ENCODE measurements at places on chromosomes 4 and X. TPM values are rescaled to one million over a fixed set of nuclear protein-coding genes. Genes with fewer than 3 reads are reported as not detected.

Gene KLF3
- 29.0 TPM for total RNA-seq

Gene TMPRSS11F
- total RNA-seq: not detected

Gene ITM2A
- 27.1 TPM for total RNA-seq

Gene MID1IP1
- 100 TPM for total RNA-seq

Gene FAM9C
- 0.09 TPM for total RNA-seq

GRCh38 chr4:85867271-85867670 is 392.3 kb downstream of the ARHGAP24 start:
- DNase-seq: no peak
- peaks cover 3% of the 10 kb centered on the region for H3K4me1 ChIP-seq
- no peak overlapping the region for H3K4me3 ChIP-seq
- no peaks in the 10 kb centered on the region for H3K27me3 ChIP-seq

DNA sequence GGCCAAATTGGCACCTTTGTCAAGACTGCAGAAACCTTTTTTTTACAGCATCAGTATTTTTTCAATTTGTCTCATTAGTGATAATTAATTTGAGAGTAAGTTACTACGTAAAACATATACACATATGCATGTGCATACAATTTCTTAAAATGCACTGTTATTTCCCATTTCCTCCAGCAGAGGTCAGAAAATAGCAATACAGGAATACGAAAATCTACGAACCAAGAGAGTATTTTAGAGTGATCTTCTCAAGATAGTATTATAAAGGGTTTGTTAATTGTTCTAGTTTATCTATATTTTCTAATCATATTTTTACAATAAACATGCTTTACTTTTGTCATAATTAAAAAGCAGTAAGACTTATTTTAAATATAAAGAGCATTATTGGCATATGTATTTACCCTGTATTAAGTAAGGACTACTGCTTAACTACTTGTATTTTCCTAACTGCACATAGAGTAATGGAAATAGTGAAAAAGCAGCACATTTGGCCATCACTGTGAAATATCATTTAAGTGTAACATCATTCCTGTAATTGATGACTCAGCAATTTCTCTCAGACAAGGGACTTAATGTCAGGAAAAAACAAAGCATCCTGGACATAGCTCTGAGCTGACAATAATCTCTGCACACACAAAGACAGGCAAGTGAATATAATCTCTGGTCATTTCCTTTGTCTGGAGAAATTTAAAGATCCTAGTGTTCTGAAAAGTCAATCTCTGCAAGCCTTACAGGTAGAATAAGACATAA is 45.6 kb downstream of the MAOB start:
- no peak overlapping the region for H3K4me3 ChIP-seq
- H3K27ac ChIP-seq: no peak overlapping the region
- H3K4me1 ChIP-seq: no peaks in the 10 kb centered on the region
- no peaks in the 10 kb centered on the region for H3K27me3 ChIP-seq
- no peak for DNase-seq

- no peaks in the 10 kb centered on the region for H3K4me1 ChIP-seq
- H3K27me3 ChIP-seq: no peaks in the 10 kb centered on the region
- no peak for DNase-seq
- no peaks in the 10 kb centered on the region for H3K36me3 ChIP-seq
- H3K4me3 ChIP-seq: no peak overlapping the region
Observed at GRCh38 chr4:92992758-92993157, 689.0 kb downstream of the GRID2 start.

DNA sequence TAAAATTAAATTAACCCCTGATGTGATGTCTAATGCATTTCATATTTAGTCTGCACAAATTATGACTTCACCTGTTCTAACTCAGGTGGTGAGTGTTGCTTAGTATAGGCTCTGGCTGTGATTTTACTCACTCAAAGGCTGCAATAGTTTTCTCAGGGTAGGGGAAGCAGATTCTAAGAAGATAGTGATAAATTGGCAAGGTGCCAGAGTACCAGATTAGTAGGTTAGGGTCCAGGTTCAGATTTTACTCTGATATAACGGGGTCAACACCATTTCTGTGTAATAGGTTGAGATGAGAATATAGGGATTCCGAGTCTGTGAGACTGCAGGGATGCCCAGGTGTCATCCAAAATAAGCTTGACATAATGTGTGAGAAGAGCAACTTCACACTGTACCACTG is 1049.6 kb downstream of the STIM2 start:
- no peak overlapping the region for H3K27ac ChIP-seq
- H3K4me3 ChIP-seq: no peak overlapping the region
- DNase-seq: no peak
- no peaks in the 10 kb centered on the region for H3K27me3 ChIP-seq
- H3K4me1 ChIP-seq: 0 out of 2 replicates have a peak, but pooled peaks cover 3% of the 10 kb centered on the region

Data from H9 (cell line).